Activated CD8-positive, alpha-beta T cell treated with anti-CD3 and anti-CD28 coated beads, Interleukin-2, amount 10 ng/mL, durations not matched to agents 7 days and 5 days (primary cell): ENCODE measurements at places on chromosomes 11 and 22. TPM values are rescaled to one million over a fixed set of nuclear protein-coding genes. Genes with fewer than 3 reads are reported as not detected.
A peak's percentile ranks its signal among the peaks of the same experiment; 100 is the strongest.

GRCh38 chr22:24433828-24434470, 6.5 kb downstream of the ADORA2A start:
- H3K27me3 ChIP-seq, result no peaks in the 10 kb centered on the region
- peaks cover 21% of the 10 kb centered on the region for H3K36me3 ChIP-seq
- H3K27ac ChIP-seq, result peak overlapping the region; percentile 89
- no peak for DNase-seq
- H3K4me1 ChIP-seq, result peaks cover 95% of the 10 kb centered on the region

DNA sequence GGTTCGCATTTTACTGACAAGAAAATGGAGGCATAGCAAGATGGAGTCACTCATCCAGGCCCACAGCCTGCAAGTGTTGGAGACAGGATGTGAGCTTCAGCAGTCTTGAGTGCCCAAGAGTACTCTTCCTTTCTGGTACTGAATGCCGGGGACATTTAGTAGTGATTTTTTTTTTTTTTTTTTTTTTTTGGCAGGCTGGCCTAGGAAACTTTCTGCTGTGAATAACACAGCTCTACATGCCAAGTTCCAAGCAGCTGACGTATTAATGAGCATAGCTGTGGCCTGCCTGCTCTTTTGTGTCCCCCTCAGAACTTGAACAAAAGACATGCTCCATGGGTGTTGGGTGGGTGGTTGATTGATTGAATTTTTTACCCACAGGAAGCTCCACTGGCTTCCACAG, 195.5 kb upstream of the CADM1 start:
- H3K4me3 ChIP-seq, result no peak overlapping the region
- H3K36me3 ChIP-seq, result no peaks in the 10 kb centered on the region
- no peaks in the 10 kb centered on the region for H3K4me1 ChIP-seq
- H3K27me3 ChIP-seq, result no peaks in the 10 kb centered on the region

GRCh38 chr11:71447791-71448256, 369 bp downstream of the DHCR7 start:
- no peaks in the 10 kb centered on the region for H3K27me3 ChIP-seq
- peaks cover 48% of the 10 kb centered on the region for H3K36me3 ChIP-seq
- H3K27ac ChIP-seq, result peak overlapping the region; percentile 66

CASP12 gene
- not detected for total RNA-seq

DNA sequence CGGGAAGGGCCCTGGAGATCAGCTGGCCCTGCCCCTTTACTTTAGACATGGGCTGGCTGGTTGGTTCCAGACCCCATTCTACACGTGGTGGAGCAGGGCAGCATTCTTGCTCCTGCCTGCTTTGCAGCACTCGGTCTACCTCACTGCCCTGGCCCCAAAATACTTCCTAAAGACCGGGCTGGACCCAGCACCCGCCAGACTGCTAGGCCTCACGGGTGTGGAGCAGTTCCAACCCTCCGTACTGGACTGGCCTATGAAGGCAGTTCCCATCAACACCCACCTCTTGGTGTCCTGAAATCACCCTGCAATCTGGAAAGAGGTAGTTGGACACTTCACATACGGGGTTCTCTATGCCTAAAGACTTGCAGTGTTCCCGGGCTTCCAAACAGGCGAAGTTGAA, 6.4 kb downstream of the MCAT start:
- peaks cover 41% of the 10 kb centered on the region for H3K36me3 ChIP-seq
- no peak for DNase-seq
- H3K27me3 ChIP-seq, result no peaks in the 10 kb centered on the region
- H3K4me1 ChIP-seq, result peaks cover 10% of the 10 kb centered on the region

- no peaks in the 10 kb centered on the region for H3K27me3 ChIP-seq
- H3K4me1 ChIP-seq, result no peaks in the 10 kb centered on the region
- H3K27ac ChIP-seq, result no peak overlapping the region
- peaks cover 18% of the 10 kb centered on the region for H3K36me3 ChIP-seq
- no peak overlapping the region for H3K4me3 ChIP-seq
Measured at GRCh38 chr11:43723617-43724016, 43.1 kb downstream of the HSD17B12 start.

DNA sequence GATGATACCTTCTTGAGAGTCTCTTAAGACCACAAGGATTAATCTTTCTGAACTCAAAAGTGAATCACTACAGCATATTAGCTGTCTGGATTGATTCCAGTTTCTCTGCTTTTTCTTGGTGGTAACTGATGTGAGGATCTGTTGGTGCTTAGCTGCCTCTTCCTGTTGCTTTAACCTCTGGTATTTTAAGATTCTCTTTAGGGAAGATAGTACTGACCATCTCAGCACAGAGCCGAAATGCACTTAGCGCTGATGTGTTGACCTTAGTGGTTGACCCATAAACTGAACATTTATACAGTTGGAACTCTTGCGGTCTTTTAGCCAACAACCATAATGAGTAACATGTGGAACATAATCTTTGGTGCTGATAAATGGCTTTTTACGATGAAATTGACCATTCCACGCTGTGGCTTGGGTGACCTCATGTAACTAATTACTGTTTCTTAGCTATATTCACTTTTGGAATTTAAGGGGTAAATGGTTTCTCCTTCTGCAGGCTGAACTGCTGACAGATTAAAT, 33.7 kb downstream of the APLP2 start:
- no peaks in the 10 kb centered on the region for H3K36me3 ChIP-seq
- H3K27me3 ChIP-seq, result peaks cover 8% of the 10 kb centered on the region
- no peak overlapping the region for H3K4me3 ChIP-seq

DKK3 gene
- 0.29 TPM for total RNA-seq

SMCO4 gene
- total RNA-seq, result 18.0 TPM

GRCh38 chr11:17516551-17517150, 27.6 kb downstream of the USH1C start:
- peaks cover 16% of the 10 kb centered on the region for H3K27me3 ChIP-seq
- H3K27ac ChIP-seq, result no peak overlapping the region
- no peak overlapping the region for H3K4me3 ChIP-seq
- H3K36me3 ChIP-seq, result no peaks in the 10 kb centered on the region

- no peak for DNase-seq
- no peaks in the 10 kb centered on the region for H3K36me3 ChIP-seq
- no peaks in the 10 kb centered on the region for H3K4me1 ChIP-seq
- H3K27me3 ChIP-seq, result peaks cover 28% of the 10 kb centered on the region
- H3K4me3 ChIP-seq, result no peak overlapping the region
Measured at GRCh38 chr11:70140711-70141485, 62.2 kb upstream of the FADD start.

DNA sequence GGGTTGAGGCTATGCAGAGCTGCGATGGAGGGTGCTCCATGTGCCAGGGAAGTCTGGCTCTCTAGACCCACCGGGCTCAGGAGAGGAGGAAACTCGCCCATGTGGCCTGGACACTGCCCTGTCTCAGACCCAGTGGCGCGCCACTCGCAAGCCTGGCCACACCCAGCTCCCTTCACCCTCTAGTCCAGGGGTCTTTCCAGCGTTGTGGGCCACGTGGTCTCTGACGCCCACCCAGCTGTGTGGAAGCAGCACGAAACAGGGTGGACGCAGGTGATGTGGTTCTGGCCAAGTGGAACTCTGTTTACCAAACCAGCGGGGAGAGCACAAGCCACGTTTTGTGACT, 28.2 kb downstream of the PPIL2 start:
- H3K27me3 ChIP-seq, result no peaks in the 10 kb centered on the region
- H3K27ac ChIP-seq, result no peak overlapping the region
- peaks cover 11% of the 10 kb centered on the region for H3K4me1 ChIP-seq

OR51B5 gene
- total RNA-seq, result not detected

- DNase-seq, result no peak
- H3K27ac ChIP-seq, result no peak overlapping the region
- H3K27me3 ChIP-seq, result no peaks in the 10 kb centered on the region
- H3K36me3 ChIP-seq, result no peaks in the 10 kb centered on the region
- H3K4me3 ChIP-seq, result no peak overlapping the region
Measured at GRCh38 chr11:69157822-69158231, 2.1 kb downstream of the SMIM38 start.

STK33 gene
- 3.7 TPM for total RNA-seq

GRCh38 chr22:38239101-38239761, 33.6 kb downstream of the TMEM184B start:
- H3K27ac ChIP-seq, result no peak overlapping the region
- H3K4me1 ChIP-seq, result peaks cover 3% of the 10 kb centered on the region
- no peak overlapping the region for H3K4me3 ChIP-seq

DUSP8 gene
- total RNA-seq, result 0.13 TPM

GRCh38 chr22:42623756-42624441, 9.2 kb upstream of the POLDIP3 start:
- peaks cover 15% of the 10 kb centered on the region for H3K36me3 ChIP-seq
- no peak for DNase-seq
- H3K4me1 ChIP-seq, result no peaks in the 10 kb centered on the region
- H3K27me3 ChIP-seq, result no peaks in the 10 kb centered on the region
- H3K4me3 ChIP-seq, result no peak overlapping the region

PDHX gene
- 32.3 TPM for total RNA-seq

SEC14L6 gene
- total RNA-seq, result not detected

CELF1 gene
- 104 TPM for total RNA-seq

CLMP gene
- 0.29 TPM for total RNA-seq

ACRV1 gene
- total RNA-seq, result not detected

DNA sequence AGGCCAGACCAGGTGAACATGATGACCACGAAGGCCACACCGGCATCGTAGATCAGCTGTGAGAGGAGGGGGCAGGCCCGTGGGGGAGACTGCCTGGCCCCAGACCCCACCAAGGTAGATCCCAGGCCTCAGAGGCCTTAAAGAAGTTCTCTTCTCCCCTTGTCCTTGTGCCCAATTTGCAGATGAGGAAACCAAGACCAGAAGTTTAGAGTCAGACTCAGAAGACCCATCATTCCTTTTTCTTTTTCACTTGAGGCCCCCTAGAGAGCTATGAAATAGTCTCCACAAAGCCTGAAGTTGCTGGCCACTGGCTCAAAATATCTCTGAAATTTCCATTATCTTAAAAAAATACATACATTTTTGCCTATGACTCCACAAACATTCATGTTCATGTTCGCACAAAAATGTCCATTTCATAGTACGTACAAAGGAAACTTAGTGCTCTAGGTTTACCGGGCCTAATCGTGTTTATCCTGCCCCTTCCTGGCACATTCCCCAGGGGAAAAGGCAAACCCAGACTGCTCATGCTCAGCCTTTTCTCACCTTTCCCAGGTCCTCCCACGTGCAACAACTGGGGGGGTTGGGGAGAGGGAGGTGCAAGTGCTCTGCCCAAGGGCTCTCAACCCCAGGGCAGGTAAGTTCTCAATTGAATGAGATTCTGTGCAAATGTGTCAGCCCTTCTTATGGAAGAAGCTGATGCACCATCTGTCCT, 19.2 kb downstream of the SLC43A1 start:
- H3K36me3 ChIP-seq, result peaks cover 29% of the 10 kb centered on the region
- no peak for DNase-seq
- H3K27ac ChIP-seq, result no peak overlapping the region
- no peaks in the 10 kb centered on the region for H3K27me3 ChIP-seq

DNA sequence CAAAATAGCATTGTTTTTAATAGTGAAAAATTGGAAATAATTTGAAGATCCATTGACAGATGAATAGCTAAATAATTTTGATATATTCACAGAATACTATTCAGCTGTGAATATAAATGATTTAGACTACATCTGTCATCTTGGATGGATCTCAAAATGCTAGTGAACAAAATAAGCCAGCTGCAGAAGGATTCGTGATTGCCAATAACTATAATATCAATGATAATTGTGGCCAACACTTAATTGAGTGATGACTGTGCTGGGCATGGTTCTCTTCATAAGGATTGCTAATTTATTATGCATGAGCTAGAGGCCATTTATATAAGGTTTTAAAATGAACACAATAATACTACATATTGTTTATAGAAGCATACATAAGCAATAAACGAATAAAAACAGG, 60.4 kb downstream of the CTTN start:
- H3K36me3 ChIP-seq, result no peaks in the 10 kb centered on the region
- no peaks in the 10 kb centered on the region for H3K4me1 ChIP-seq
- H3K27ac ChIP-seq, result no peak overlapping the region
- H3K27me3 ChIP-seq, result peaks cover 3% of the 10 kb centered on the region
- no peak overlapping the region for H3K4me3 ChIP-seq

PHLDB1 gene
- 0.63 TPM for total RNA-seq

CASP5 gene
- total RNA-seq, result not detected
